Stimulated activated CD4-positive, alpha-beta T cell treated with anti-CD3 and anti-CD28 coated beads, Interleukin-2, amount 100 ng/mL, for 24 hours (primary cell): ENCODE measurements at places on chromosomes 4 and X.

GRCh38 chr4:107870916-107871786 is 46.4 kb downstream of the SGMS2 start:
- no peak for DNase-seq

- DNase-seq, result no peak
Observed at GRCh38 chr4:33086331-33086925, 2366.3 kb downstream of the PCDH7 start.

- DNase-seq, result no peak
Observed at GRCh38 chrX:155259752-155260151, 4.5 kb downstream of the RAB39B start.

DNA sequence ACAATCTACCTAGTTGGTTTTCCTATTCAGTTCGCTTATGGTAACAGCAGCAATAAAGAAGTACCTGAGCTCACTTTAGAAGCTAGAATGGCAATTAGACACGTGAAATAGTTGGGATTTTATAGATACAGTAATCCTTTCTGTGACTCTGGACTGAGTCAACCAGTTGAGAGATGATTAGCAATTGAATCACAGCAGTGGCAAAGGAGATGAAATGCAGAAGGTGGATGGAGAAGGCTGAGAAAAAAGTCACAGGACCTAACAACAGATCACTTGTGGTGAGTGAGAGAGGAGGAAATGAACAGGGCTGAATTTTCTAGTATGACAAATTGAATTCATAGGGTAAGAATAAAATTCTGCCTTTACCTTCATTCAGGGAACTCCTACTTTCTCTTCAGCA is 197.1 kb upstream of the MAGEB18 start:
- DNase-seq, result no peak

GRCh38 chr4:118348886-118349285 is 3.9 kb downstream of the PRSS12 start:
- no peak for DNase-seq

DNA sequence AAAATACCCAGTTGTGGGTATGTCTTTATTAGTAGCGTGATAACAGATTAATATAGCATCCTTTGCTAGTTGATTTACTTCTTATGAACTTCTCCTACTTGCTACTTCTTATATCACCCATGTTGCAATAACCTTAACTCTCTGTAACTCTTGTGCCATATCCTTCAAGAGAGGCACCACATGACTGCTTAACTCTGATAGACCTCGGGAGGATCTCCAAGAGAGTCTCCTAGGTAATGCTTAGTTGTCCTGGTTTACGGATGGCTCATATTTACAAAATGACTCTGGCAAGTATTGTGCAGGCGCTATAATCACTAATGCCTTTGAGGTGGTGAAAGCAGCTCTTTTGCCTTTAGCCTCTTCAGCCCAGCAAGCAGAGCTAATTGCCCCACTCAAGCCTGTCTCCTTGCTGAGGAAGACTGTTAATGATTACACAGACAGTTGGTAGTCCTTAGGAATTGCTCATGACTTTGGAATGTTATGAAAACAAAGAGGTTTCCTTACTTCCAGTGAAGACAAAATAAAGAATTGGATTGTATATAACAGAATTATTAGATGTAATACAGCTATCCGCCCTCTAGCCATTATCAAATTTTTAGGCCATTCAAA is 1305.8 kb downstream of the PCDH7 start:
- no peak for DNase-seq

- DNase-seq, result no peak
Observed at GRCh38 chrX:107773206-107773605, 2.4 kb downstream of the TSC22D3 start.

- no peak for DNase-seq
Observed at GRCh38 chr4:1583051-1583785, 100.9 kb downstream of the FAM53A start.

- no peak for DNase-seq
Observed at GRCh38 chr4:7306021-7306965, 114.0 kb downstream of the SORCS2 start.

DNA sequence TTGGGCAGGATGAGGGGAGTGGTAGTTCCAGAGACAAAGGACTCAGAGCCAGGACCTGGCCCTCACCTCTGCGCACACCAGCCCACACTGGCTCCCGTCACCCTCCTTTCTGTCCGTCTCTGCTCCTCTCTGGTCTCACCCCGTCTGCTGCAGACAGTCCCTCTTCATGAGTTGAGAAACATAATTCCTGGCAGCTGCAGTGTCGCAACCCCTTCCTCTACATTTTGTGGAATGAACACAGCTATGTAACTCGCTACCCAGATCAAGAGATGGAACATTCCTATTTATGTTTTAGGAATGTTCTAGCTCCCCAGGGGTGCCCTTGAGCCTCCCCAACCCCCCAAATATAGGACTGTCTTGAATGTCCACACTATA is 59.3 kb downstream of the SHROOM2 start:
- DNase-seq, result no peak

- no peak for DNase-seq
Observed at GRCh38 chr4:177057186-177057585, 252.5 kb upstream of the NEIL3 start.

DNA sequence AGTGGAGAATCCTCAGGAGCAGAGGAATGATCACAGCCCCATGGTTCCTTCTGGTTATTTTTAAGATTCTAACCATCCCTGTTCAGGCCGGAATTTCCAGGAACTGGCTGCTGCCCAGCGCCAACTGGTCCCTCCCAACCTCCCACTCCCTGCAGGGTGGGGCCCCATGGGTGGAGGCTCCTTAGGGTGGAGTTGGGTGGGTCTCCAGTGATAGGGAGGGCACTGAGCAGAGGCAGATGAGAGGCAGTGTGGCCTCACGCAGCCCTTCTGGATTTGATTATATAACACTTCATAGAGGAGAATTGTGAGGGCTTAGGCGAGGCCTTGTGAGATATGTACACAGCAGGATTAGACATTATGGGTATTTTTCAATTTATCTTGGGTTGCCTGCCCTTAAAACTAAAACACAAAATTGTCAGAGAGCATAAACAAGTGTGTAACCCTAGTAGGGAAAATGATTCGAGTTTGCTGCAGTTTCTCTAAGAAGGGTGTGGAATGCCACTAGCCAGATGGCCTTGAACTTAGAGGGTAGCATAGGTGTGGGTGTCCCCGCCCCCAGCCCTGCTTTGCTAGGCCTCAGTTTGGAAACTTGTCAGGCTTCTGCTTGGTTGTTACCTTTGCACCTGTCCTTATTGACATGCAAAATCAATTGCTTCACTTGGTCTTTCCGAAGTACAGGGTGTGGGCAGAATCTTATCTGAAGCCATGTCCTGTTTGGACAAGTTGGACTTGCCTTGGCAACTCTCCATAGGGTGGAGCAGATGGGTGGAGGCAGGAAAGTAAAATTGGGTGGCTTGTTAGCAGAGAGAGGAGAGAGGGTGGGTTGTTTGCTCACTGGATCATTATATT is 9.4 kb downstream of the KLF3 start:
- DNase-seq, result no peak

GRCh38 chr4:184980261-184980660 is 38.0 kb upstream of the HELT start:
- DNase-seq, result no peak

DNA sequence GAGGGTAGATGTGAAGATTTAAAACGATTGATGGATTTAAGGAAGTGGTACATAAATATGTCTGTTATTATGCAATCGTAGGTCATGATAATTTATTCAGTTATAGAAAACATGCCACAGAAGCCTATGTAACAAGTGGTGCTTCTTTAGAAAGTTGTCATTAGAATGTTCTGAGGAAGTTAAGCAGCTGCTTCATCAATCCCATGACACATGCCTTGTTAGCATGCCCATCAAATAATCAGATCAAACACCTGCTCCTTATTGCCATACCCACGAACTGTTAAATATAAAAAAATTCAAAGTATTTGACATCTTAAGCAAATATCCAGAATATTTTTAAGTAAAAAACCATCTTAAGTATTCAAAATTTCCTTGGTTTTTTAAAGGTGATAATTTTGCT is 76.4 kb upstream of the MYOZ2 start:
- no peak for DNase-seq

DNA sequence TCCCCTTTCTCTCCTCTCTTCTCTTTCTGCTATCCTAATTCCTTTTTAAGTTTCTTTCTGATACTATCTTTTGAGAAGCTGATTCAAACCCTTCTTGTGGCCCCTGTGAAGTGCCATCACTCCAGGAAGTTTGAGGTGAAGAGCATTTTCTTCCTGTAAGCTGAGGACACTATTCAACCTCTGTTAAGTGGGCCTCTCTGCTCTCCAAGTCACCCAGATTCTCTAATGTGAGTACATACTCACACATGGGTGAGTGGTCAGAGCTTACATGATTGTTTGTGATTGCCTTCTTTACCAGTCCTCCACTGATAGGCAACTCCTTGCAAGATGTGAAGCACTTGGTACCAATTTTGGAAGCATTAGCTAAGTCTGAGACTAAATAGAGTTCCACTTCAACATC is 18.4 kb upstream of the SMIM10L2A start:
- no peak for DNase-seq

GRCh38 chr4:75769036-75769435 is 44.7 kb downstream of the USO1 start:
- DNase-seq, result no peak

- DNase-seq, result no peak
Observed at GRCh38 chrX:78658845-78659744, at the start of gene RTL3. Gene RTL3 (minus strand): TSS chrX:78659328. CDS start chrX:78658420, 908 bp downstream.

GRCh38 chr4:142365391-142365790 is 480.7 kb downstream of the INPP4B start:
- DNase-seq, result no peak

DNA sequence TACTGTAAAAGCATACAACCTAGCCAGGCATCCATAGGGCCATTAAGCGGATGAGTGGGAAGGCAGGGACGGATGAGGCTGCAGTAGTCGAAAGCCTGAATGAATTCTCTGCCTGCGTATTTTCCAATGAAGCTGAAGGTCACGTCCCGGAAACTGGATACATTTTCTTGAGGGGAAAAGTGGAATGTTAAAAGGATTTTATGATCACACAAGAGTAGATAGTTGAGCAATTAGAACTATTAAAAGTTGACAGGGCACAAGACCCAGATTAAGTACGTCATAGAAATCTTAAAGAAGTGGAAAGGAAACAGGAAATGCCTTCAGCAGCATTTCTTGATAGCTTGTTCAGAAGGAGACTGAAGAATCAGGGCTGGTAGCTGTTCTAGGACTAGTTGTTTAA is 98.3 kb upstream of the CXXC4 start:
- DNase-seq, result no peak

- peak; percentile 61 for DNase-seq
Observed at GRCh38 chr4:123397144-123398065, 810 bp downstream of the SPRY1 start.

- no peak for DNase-seq
Observed at GRCh38 chr4:158873795-158874401, 105.1 kb downstream of the FNIP2 start.

DNA sequence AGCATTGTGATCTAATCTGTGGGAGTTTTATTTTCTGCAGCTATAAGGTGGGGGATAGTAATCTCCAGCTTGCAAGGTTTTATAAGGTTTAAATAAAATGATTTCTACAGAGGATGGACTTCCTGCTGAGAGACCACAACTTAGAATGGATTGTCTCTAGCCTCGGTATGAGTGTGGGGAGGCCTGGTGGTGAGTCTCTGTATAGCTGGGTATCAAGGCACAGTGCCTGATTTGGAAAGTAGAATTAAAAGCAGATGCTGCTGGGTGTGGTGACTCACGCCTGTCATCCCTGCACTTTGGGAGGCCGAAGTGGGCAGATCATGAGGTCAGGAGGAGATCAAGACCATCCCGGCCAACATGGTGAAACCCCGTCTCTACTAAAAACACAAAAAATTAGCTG is 162.0 kb upstream of the GATB start:
- no peak for DNase-seq
